Cardiac septum (tissue), 1 donor: ENCODE measurements at places on chromosomes 1 and 21. TPM values are rescaled to one million over a fixed set of nuclear protein-coding genes. Genes with fewer than 3 reads are reported as not detected.
A peak's percentile ranks its signal among the peaks of the same experiment; 100 is the strongest.

Gene CR1
- total RNA-seq = 4.1 TPM

Gene FALEC
- total RNA-seq = 0.46 TPM

Gene PDC
- not detected for total RNA-seq

Gene SLFNL1
- 0.30 TPM for total RNA-seq

Gene ARMH1
- 0.70 TPM for total RNA-seq

Gene INKA2
- 13.7 TPM for total RNA-seq

Gene PFDN2
- total RNA-seq = 43.1 TPM

Gene RHEX
- total RNA-seq = 0.24 TPM

Gene OR6N1
- total RNA-seq = not detected

Gene RSPH1
- not detected for total RNA-seq

- DNase-seq = no peak
Measured at GRCh38 chr1:226781937-226782609, 43.0 kb upstream of the ITPKB start.

DNA sequence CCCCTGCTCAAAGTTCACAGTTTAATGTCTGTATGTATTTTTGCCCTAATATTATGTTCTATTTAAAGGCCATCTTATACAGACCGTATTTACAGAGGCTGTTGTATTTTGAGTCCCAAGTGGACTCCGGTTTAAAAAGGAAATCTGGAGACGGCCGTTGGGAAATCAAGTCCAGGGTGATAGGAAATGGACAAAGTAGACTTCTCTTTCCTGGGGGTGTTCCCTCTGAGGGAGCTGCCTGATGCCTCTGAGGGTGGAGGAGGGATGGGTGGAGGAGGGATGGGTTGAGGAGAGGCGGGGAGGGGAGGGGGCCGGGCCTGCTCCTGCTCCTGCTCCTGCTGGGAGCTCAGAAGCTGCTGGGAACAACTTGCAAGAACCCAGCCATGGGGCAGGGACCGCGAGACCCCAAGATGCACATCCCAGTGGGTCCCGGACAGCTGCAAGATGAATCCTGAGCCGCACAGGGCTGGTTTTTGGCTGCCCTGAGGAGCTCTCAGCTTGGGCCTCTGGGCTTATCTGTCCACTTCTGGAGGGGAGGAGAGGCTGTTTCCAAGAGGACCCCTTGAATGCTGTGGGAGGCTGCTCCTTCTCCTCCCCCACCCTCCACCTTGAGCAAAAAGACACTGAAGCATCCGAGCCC, 12.0 kb upstream of the ACTL8 start:
- no peak for DNase-seq

DNA sequence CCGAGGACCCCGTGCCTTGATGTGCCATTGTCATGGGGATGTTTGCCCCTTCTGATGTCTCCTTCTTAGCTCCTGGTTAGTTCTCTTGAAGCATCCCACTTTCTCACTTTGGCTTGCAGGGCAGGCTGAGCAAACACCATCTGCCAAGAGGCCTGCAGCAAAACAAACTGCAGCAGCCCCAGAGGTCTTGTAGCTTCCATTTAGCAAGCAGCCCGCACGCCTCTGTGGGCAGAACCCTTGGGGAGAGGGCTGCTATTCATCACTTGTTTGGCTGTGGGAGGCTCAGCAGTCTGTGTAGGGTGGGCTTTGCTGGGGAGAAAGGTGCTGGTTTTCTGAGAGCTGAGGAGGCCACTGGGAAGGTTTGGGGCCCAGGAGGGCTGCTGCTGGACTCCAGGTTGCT, 56.7 kb downstream of the KCNC4 start:
- DNase-seq = no peak

DNA sequence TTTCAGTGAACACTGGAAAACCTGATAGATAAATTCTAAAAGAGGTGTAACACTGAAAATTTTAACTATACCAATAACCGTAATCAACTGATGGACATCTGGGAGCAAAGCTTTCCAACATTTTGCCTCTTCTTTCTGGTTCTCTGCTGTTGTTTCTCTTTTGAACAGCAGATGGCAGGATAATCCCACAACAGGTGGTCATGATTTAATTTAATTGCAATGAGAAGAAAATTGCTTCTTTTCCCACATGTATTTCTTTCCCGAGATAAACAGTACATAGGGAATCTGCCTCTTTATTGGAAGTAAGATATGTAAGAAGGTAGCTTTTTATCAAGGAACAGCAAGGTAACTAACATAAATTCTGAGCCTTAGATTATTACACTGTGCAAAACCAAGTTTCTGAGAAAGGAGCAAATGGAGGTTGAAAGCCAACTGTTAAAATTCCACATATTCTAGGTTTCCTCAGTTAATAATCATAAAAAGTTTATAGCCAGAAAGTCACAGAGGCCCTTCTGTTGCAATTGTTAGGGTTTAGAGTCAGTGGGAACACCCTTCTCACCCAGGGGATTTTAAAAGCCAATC, 72.9 kb downstream of the RPS6KA1 start:
- no peak for DNase-seq

DNA sequence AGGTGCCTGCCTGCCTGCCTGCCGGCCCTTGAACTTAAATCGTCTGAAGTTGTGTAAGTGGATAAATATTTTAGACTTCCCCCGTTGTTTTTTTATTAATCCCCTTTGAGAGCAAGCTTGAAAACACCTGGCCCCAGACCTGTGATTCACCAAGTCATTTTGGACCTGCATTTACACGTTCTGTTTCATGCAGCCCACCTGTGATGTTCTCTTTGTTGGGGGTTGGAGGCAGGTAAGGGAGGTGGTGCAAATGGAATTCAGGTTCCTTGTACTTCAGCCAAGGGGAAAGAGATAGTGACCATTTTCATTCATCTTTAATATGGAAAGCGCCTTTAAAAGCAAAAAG, 1.2 kb downstream of the SLC37A1 start:
- no peak for DNase-seq

DNA sequence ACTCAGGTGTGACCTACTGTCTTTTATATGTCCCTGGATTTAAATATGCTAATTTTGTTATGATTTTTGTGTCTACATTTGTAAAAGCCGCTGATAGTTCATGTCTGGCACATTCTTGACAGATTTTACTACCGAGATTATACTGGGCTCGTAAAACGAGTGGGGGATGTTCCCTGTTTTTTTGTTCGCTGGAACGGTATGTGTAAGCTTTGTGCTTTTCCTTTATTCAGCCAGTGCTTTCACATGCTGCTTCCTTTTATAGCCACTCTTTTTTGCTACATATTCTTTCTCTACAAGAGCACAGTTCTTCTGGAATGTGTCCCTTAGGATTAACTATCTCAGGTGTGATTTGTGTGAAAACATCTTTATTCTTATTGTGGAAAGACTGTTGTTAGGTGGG, 46.6 kb downstream of the ADARB1 start:
- DNase-seq = no peak

- no peak for DNase-seq
Measured at GRCh38 chr1:56531624-56532349, 47.6 kb downstream of the PLPP3 start.

DNA sequence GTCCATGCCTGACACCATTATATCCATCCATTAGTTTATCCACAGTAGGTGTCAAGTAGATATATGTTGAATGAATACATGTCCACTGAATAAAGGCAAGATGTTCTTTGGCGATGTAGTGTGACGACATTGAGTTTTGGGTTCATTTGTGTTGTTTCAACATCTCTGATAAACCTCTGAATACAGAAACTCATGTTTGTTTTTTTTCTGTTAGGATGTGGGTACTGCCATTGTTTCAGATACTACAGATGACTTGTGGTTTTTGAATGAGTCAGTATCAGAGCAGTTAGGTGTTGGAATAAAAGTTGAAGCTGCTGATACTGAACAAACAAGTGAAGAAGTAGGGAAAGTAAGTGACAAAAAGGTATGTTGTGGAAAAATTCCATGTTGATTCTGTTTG, 28.1 kb downstream of the MDM4 start:
- DNase-seq = no peak

DNA sequence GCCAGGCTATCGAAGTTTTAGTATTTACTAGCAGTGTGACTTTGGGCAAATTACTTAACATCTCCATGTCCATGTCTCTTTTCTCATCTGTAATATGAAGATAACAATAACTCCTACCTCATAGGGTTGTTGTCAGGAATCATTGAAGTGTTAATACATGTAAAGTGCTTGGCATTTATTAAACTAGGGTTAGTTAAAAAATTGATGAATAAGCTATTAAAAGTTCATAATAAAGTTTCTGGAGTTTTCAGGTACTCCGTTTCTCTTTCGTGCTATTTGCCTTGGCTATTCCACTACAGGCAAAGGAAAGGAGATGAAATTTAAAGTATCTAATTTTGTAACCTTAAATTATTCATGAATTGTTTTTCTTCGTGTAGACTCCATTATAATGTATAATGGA, 16.7 kb downstream of the LRRC8D start:
- DNase-seq = no peak

DNA sequence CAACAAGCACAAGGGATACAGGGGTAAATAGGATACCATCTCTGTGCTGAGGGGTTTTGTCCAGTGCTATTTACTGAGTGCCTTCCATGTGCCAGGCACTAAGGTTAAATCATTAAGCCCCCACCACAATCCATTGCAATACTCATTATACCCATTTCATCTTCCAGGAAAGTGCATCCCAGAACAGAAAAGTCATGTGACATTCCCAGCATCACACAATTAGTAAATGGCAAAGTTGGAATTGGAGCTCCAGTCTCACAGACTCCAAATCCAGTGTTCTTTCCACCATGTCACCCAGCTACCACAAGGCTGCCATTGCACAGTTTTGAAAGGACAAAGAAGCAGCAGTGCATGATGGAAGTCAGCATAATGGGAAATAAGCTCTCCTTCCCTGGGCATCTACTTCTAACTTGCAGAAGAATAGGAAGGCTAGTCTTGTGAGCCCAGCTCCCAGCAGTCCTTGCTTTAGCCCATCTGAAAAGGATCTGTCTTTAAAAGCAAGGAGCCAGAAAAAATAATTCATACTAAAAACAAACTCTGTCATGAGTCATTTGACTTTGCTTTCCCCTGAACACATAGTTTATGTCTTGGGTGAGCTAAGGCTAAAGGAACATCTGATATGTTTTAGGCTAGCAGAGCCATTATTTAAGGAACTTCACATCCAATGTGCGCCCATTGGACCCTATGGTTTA, 111.4 kb upstream of the HOOK1 start:
- no peak for DNase-seq

- no peak for DNase-seq
Measured at GRCh38 chr1:192793983-192794767, 14.7 kb upstream of the RGS2 start.

- no peak for DNase-seq
Measured at GRCh38 chr1:9244501-9245229, 10.1 kb downstream of the H6PD start.

- no peak for DNase-seq
Measured at GRCh38 chr1:231487019-231487418, 41.5 kb upstream of the TSNAX start.

DNA sequence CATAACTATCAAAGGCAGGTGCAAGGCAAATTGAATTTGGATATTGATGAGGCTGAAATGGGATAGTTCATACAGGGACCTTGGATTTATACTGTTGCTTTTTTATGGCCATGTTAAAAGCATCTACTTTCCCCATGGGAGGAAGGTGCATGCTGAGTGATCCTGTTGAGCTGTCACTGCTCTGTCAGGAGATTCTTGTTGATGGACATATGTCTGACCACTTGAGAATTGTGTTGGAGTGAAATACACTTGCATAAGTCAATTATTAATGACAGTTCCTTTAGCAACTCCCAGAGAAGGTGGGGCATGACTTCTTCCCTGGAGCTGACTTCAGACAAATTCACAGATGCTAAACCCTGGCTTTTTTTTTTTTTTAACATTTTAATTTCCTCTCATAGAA, 58.4 kb upstream of the DYNLT5 start:
- DNase-seq = no peak

DNA sequence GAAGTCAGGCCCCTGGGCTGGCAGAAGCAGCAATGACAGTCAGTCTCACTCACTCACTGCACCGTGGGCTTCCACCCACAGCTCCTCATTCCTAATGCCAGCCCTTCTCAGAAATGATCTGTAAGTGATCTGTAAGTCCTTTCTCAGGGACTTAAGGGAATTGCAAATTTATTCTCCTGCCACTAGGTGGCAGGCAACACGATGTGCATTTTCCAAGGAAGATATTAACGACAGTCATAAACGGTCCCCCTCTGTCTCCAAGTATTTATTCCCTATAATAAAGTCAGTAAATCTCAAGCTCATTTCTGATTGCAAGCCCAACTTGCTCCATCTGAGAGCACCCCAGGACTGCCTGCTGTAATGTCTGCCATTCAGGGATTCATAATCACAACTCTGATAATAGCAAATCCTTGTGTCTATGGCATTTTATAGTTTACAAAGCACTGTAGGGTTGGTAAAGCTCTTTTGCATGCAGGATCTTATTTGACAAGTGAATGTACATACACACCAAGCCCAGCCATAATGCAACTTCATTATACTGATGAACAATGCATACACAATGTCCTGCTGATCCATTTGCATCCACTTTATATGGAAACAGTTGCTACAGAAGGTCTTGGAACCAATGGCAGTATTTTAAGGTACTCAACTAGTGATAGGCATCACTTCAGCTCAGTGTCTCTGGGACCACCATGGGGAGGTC, 380.5 kb upstream of the CAMK1G start:
- DNase-seq = no peak

- DNase-seq = no peak
Measured at GRCh38 chr1:43931711-43932660, 1.6 kb upstream of the ARTN start.

GRCh38 chr1:191798178-191798577, 360.1 kb upstream of the RGS18 start:
- no peak for DNase-seq

- no peak for DNase-seq
Measured at GRCh38 chr1:24544239-24544638, 11.6 kb upstream of the NCMAP start.

GRCh38 chr1:112991402-112992120, 35.6 kb upstream of the SLC16A1 start:
- DNase-seq = no peak

GRCh38 chr1:216045400-216045799, 377.8 kb downstream of the USH2A start:
- no peak for DNase-seq

GRCh38 chr1:30511991-30512913, 211.1 kb downstream of the MATN1 start:
- DNase-seq = peak; percentile 41

- DNase-seq = no peak
Measured at GRCh38 chr21:28642891-28643290, 349.8 kb downstream of the LTN1 start.
